ENCODE measurements at places on chromosomes 1 and 21.
A peak's percentile ranks its signal among the peaks of the same experiment; 100 is the strongest.

- no peak for DNase-seq
Observed at GRCh38 chr1:244113532-244114320, 62.6 kb downstream of the ZBTB18 start.

GRCh38 chr1:107394301-107394700 lies 253.5 kb downstream of the NTNG1 start:
- DNase-seq = no peak

DNA sequence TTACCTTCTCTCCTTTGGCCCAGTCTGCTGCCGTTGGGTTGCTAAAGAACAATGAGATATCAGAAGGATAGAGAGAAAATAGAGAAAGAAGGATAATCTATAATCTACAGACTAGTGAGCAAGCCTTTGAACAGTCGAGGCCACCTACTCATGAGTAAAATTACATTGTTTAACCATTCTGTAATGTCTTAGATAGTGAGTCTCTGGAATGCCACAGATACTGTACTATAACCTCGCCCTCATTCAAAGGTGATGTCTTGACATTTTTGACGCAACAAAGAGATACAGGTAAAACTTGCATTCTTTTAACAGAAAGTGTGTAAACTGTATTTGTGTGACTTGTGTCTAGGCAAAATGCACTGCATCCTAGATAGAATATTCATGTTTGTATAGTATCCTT lies 77.9 kb downstream of the LAMC1 start:
- DNase-seq = no peak

DNA sequence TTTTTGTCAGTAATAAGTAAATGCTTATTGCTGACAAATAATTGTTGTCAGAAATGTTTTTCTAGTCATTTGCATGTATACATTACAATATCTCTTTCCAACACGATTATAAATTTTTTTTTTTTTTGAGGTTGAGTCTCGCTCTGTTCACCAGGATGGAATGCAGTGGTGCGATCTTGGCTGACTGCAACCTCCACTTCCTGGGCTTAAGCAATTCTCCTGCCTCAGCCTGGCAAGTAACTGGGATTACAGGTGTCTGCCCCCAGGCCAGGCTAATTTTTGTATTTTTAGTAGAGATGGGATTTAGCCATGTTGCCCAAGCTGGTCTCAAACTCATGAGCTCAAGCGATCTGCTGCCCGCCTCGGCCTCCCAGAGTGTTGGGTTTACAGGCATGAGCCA lies 72.0 kb upstream of the ATF3 start:
- no peak for DNase-seq

DNA sequence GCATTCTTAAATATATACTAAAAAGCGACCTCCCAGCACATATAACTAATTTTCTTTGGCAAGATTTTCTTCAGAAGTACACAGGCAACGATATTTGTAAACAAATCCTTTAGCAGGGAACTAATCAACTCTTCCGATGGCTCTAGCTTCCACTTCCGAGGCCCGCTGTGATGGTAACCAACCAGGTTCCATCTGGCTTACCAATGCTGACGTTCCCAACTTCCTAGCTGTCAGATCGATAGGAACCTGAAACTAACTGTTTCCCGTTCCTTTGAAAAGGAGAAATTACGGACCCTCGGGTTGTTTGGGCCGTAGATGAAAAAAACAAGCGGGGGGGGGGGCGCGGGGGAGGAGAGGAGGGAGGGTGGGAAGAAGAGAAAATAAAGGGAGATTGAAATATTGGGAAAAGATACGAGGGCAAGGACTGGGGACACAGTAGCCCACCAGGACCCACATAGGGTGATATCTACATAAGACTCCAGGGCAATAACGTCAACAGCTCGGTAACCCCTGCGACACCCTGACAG lies 513 bp downstream of the GTF2B start:
- DNase-seq = peak; percentile 22

- no peak for DNase-seq
Observed at GRCh38 chr1:154222518-154222917, 1.8 kb downstream of the UBAP2L start.

GRCh38 chr21:43345746-43346409 lies 81.1 kb downstream of the SIK1 start:
- no peak for DNase-seq

DNA sequence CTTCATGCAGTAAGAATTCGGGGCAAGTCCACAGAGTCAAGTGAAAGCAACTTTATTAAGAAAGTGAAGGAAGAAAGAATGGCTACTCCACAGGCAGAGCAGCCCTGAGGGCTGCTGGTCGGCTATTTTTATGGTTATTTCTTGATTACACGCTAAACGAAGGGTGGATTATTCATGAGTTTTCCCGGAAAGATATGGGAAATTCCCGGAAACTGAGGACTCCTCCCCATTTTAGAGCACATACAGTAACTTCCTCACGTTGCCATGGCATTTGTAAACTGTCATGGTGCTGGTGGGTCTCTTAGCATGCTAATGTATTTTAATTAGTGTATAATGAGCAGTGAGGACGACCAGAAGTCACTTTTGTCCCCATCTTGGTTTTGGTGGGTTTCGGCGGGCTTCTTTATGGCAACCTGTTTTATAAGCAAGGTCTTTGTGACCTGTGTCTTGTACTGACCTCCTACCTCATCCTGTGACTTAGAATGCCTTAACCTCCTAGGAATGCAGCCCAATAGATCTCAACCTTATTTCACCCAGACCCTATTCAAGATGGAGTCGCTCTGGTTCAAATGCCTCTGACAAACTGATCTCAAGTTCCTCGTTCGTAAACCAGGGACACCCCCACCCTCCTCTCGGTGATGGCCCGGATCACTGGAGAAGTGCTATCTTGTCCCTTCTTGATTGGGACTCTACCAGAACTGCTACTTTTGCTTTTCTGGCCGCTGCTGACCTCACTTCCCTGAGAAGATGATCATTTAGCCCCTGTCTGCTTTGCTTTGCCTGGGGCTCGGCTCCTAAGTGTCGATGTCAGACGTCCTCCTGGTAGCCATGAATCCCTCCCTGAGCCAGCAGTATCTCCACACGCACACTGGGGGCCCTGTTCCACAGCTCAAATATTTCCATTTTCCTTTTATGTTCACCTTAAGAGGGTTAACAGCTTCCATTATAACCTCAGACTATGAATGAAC lies 48.8 kb downstream of the CLSTN1 start:
- DNase-seq = no peak

- no peak for DNase-seq
Observed at GRCh38 chr1:115714572-115715141, 53.9 kb downstream of the CASQ2 start.

DNA sequence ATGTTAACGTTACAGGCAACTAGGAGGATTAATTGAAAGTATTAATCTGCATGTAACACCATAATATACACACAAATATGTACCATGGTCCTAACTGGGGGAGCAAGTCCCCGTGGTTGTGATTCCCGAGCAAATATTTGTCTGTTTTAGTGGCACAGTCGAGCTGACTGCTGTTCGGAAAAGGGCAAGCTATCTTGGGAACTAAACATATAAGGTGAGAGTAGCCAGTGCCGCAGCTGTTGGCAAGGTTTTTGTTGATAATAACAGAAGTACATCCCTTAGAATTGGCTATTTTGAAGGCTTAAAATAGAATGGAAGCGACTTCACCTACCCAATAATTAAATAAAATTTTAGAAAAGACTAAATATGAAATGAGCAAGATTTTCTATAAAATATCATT lies 45.5 kb downstream of the UCHL5 start:
- no peak for DNase-seq

GRCh38 chr1:160365325-160365724 lies 1.5 kb upstream of the NHLH1 start:
- no peak for DNase-seq

DNA sequence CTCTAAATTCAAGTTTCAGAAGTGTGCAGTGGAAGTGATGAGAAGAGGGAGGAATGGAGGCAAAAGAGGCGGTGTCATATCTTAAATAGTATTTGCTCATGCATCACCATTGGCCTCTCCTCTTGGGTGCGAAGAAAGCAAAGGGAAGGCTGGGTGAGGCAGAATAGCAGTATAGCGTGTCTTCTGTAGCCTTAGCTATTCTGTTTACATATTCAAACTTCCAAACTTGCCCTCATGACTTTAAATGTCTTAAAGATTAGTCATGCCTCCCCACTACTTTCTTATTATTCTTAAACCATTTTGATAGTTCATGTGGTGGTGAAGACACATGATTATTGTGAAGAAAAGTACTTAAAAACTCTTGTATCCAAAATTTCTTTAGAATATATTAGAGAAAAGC lies 104.6 kb upstream of the TENT5C start:
- no peak for DNase-seq

- DNase-seq = no peak
Observed at GRCh38 chr1:202685641-202686040, 24.6 kb downstream of the SYT2 start.

DNA sequence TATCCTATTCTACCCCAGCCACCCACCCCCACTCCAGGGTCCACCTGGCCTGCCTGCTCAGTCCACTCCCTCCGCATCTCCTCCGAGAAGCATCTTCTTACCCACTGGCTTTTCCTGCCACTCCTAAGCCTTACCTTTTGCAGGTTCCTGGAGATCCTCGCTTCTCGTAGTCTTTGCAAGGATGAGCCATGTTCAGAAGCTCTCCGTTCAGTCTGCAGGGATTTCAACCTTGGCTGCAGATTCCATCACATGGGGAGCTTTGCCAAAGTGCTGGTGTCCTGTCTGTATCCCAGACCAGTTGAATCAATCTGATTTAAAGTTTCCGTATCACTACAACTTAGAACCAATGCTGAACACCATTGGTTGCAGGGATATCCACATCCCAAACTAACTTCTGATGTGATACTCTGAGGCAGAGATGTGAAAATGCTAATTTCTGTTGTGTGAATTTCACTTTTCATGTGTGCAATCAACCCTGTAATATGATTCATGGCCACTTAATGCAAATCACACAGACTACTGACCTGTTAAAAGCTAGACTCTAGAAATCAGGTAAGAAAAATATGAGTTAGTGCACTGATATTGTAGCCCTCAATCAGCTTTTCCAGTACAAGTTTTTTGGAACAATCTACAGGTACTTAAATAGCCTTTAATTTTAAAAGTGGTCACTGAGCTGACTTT lies 61.9 kb downstream of the CAPN2 start:
- no peak for DNase-seq

Data from T-cell (primary cell).